ENCODE measurements at places on chromosomes 13 and 19.
A peak's percentile ranks its signal among the peaks of the same experiment; 100 is the strongest.

GRCh38 chr19:31254180-31254551 lies 95.1 kb downstream of the TSHZ3 start:
- no peak for DNase-seq

- peak; percentile 5 for DNase-seq
These were observed 10.1 kb downstream of the AP2S1 start for GRCh38 chr19:46840498-46840942.

- no peak for DNase-seq
These were observed 484.6 kb downstream of the ZNF536 start for GRCh38 chr19:30856786-30857185.

- DNase-seq: no peak
These were observed 3.5 kb downstream of the FSTL3 start for GRCh38 chr19:679418-680286.

DNA sequence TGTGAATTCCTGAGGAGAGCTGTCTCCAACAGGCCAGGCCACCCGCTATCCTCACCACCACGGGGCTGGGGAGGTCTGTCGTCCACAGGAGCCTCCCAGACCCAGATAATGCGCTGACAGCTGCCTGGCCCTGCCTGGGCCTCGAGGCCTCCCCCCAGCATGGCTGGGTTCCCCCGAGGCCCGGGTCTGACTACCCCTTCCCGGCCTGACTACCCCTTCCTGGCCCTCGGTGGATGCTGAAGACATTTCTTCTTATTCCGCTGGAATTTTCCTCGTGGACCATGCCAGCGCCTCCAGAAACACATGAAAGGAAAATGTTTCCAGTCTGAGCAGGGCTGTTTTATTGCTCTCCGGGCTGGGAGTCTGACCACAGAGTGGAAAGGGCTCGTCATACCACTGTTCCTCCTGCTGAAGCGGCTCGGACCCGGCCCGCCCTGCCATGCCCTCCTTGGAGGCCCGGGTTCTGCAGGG lies 16.8 kb upstream of the COMP start:
- DNase-seq: no peak

DNA sequence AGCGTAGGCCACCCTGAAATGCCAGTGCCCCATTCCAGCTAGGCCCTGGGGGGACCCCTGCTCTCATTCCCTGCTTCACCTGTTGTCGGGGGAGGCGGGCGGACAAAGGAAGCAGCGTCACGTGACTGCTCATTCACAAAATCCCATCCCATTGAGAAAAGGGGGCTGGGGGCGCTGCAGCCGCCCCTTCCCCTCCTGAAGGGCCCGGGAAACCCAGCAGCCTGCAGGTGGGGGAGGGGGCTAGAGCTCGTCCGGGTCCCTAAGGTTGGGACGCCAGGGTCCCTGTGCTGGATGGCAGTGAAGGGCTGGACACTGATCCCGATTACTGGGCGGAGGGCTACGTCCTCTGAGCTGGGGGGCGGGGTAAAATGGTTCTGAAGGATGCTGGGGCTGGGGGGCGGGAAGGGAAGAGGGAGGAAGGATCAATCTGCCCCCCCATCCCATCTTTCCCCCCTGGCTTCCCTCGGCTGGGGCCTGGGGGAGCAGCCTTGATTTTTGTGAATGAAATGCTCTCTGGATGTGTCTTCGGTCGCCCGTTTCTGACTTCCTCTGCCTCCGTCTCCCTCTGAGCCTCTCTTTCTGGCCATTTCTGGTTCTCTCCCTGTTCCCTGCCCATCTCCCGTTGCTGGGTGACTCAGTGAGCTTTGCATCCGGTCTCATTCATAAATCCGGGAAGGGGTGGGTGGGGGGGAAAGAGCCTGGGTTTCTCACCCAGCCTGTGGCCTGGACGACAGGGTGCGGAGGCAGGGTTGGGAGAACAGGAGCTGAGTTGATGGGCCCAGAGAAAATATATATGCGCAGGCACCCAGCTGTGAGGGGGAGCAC lies 816 bp downstream of the SPRED3 start:
- DNase-seq: no peak

DNA sequence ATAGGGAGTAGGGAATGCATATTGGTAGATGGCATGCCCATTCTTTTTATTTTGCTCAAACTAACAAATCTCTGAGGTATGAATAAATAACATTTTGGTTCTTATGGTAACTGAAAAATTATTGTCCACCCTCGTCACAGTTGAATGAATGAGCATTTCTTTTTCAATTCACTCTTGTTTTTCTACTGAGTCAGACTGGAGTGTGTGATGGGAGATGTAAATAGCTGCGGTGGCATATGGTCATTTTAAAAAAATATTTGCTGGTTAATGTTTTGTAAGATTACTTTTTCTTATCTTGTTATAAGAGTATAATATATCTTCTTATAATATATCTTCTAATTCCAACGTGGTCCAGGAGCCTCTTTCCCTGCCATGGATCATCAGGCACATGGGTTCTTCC lies 586.5 kb downstream of the SLITRK5 start:
- DNase-seq: no peak

DNA sequence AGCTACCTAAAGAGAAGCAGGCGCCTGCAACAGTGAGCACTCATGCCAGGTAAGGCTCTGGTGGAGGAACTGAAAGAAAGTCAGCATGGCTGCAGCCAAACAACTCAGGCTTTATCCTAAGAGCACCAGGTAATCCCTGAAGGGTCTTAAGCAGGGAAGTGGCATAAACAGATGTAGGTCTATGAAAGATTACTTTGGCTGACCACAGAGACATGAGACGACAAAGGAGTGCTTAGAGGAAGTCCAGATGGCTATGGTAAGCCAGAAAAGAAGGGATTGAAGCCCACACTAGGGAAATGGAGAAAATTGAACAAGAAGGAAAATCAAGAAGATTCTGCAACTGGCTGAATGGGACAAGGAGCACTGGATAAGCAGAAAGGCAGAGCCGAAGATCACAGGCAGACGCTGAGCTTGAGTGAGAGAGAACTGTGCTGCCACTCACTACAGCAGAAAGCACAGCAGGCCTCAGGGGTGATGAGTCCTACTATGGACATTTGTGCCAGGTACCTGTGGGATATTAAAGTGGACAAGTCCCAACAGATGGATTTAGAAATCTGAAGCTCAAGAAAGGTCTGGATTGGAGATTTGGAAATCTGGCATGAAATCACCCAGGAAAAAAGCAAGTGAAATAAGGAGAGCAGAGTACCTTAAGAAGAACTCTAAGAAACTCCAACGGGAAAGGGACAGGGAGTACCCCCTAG lies 4.2 kb downstream of the RCBTB1 start:
- DNase-seq: no peak

DNA sequence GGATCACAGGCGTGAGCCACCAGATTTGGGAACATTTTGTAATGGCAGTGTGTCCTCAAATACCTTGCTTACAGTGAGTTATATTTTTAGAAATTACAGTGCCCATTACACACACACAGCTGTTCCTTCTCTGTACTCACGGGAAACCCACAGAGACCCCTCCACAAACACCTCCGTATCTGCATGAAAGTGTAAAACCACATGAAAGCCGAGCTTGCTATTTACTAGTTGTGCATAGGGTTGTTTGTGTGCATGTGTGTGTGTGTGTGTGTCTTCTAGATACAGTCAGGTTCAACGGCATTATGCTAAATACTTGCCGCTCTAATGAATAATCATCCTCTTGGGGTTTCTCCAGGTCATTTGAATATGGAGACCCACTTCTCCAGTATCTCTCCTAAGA lies 22.3 kb upstream of the LILRA2 start:
- no peak for DNase-seq

DNA sequence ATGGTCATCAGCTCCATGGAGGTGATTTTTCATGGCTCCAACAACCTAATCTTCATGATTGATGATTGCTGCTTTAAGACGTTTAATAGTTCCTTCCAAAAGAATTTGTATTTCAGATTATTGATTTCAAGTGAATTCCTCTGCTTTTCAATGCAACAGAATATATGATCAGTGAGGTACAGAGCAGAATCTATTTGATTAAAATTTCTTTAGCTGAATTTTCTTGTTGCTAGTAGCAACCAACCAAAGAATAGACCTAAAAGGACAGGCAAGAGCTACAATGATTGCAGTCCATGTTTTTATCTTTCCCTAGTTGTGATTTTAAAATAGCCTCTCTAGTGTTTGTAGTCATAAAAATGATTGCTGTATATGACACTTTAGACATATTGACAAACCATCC lies 76.8 kb upstream of the SCEL start:
- DNase-seq: no peak

DNA sequence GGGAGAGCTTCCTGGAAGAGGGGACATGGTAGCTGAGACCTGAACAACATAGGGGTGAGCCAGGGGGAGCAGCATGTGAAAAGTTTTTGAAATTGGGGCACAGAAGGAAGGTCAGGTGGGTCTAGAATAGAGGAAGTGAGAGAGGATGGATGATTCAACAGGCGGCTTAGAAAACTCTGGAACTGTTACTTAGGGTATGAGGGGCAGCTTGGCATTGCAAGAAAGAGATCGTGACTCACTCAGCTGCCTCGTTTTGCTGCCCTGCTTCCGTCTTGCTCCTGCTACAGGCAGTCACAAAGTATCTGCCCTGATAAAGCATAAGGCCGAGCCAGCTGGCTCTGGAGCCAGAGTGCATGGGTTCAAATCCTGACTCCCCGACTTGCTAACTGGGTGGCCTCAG lies 1.3 kb upstream of the CEACAM20 start:
- DNase-seq: no peak

DNA sequence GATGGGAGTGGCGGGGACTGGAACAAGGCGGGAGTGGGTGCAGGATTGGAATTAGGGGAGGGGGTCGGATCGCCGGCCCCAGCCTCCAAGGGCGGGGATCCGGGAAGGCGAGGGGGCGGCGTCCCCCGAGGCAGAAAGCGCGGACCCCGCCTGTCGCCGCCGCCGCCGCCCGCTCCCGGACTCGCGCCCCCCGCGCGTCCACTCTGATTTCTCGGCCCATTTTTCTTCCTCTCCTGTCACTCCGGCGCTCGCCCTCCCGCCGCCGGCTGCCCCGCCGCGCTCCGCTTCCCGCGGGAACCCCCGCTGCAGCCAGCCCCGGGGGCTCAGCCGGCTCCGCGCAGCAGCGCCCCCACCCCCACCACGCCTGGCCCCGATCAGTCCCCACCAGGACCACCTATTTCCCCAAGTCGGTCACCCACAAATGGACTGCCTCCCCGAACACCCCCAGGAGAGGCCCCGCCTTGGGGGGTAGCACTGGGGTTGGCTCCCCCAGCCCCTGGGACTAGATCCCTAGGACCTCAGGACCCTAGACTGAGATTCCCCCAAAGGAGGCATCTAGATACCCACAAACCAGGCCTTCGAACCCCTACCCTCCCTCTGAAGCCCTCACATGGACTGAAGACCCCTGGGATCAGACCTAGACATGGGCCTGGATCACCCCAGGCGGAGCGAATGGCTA lies 12.6 kb upstream of the ERFL start:
- no peak for DNase-seq

DNA sequence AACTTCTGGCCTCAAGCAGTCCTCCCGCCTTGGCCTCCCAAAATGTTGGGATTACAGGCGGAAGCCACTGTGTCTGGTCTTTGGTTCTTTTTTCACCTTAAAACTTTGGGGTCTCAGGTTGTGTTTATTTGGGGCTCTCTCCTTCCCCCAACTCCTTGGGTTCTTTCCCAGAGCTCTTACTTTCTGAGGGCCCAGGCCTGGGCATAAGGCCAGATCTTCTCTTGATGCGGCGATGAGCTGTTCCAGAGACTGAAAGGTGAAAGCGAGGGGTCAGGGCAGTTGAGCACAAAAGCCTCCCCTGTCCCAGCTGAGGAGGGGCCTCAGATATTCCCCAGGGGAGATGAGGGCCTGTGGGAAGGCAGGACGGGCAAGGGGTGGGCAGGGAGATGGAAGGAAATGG lies 7.1 kb downstream of the POLR1G start:
- no peak for DNase-seq

DNA sequence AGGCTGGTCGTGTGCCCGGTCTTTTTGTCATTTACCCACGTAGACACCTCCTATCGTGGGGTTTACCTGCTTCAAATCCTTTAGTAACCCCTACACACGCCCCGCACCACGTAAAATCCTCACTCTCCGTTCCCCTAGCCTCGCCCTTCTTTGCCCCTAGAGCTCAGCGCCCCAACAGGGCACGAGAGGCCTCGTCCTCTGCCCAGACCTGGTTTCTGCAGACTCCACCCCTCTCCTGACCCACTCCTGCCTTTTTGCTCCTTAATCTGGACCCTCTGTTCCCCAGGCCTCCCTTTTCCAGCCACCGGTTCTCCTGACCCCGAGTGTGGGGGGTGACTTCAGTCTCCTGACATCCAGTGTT lies 412 bp downstream of the ZNF528 start:
- DNase-seq: no peak

GRCh38 chr19:1015782-1016646 lies 4.9 kb downstream of the TMEM259 start:
- DNase-seq: no peak

DNA sequence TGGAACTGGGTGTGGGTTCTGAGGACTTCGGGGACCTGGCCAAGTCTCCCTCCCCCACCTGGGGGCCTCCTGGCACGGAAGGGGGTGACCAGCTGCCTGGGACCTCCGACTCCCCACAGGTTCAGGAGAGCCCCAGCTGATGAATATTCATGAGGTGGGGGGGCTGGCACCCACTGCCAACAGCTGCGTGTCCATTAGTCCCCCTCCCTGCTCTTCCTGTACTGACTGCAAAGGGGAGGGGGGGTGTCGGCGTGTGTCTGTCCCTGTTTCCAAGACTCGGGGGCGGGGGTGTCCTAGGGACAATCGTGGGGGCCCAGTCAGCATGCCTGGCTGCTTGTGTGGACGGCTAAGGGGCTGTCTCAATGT lies 10.6 kb upstream of the NFIX start:
- DNase-seq: no peak

- DNase-seq: no peak
These were observed 17.4 kb upstream of the NDUFS7 start for GRCh38 chr19:1366296-1366695.

DNA sequence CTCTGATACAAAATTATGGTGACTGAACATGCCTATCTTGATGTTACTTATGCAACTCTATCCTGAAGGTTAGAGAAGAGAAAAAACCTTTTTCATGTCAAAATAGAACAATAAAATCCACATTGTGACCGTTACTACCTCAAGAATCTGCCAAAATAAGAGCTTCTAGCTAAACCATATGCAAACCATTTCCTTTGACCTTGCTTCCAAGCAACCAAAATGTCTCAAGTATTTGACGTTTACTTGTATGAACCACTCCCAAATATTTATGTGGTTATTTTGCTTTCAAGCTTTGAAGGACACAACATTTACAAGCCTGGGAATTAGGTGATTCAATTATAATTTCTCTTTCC lies 13.9 kb downstream of the FOXO1 start:
- no peak for DNase-seq

- no peak for DNase-seq
These were observed 21.2 kb upstream of the MYDGF start for GRCh38 chr19:4691373-4691772.

- no peak for DNase-seq
These were observed 88.4 kb upstream of the ZNF492 start for GRCh38 chr19:22545751-22546150.

- DNase-seq: no peak
These were observed 126.1 kb downstream of the KDM4B start for GRCh38 chr19:5094768-5095567.

- DNase-seq: no peak
These were observed 51.5 kb downstream of the SOX21 start for GRCh38 chr13:94660695-94661326.

- DNase-seq: no peak
These were observed 32.3 kb downstream of the LPAR6 start for GRCh38 chr13:48380581-48380980.

GRCh38 chr19:18385675-18386542 lies at the start of gene GDF15:
GDF15 (plus strand) TSS chr19:18386158; CDS start chr19:18386190, 32 bp downstream.
- DNase-seq: no peak
